ENCODE measurements at places on chromosomes 3 and 15. TPM values are rescaled to one million over a fixed set of nuclear protein-coding genes. Genes with fewer than 3 reads are reported as not detected.

The PTX3 gene
- total RNA-seq: 4.2 TPM

The C3orf85 gene
- total RNA-seq: not detected

The FANCD2 gene
- 3.8 TPM for total RNA-seq

The ARIH1 gene
- 175 TPM for total RNA-seq

The PP2D1 gene
- total RNA-seq: not detected

The KLF15 gene
- total RNA-seq: 22.7 TPM

The UROC1 gene
- total RNA-seq: not detected

The MEF2A gene
- total RNA-seq: 75.9 TPM

Measured in sciatic nerve (tissue), 2 donors.